ENCODE measurements at places on chromosomes 1 and 21.

DNA sequence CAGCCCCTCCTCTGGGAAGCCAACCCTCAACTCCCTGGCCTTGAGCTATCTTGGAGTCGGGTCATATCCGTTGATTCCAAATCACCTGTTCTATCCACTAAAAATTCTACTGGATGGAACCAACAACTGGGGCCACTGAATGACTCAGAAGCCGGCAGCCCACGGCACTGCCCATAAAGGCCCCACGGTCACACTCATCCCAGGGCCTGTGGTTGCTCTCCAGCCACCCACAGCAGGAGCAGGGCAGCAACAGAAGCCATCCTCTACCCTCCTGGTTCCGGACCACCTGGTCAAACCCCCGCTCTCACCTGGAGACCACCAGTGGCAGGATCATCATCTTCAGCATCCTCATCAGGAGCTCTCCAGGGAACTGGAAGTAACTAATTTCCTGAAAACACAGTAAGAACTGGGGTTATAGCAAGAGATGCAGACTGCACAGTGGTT is 8.4 kb downstream of the SLC1A7 start:
- no peak for ATAC-seq

- ATAC-seq: no peak
These were observed 5.0 kb upstream of the ACOT11 start for GRCh38 chr1:54542962-54543539.

DNA sequence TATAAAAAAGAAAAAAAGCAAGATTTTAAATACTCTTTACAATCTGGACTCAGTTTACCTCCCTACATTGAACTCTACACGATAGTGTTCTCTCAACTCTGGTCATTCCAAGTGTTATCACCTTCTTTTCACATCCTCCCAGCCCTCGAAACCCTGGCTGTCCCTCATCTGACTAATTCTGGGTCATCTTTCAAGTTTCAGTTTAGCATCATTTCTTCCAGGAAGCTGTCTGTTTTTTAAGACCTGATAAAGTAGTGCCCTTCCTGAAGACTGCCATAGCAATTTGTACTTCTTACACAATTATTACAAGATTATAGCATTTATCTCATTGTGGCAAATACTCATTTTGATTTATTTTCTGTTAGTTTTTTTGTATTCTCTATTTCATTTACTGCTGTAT is 1.2 kb downstream of the ALG14 start:
- no peak for ATAC-seq

- no peak for ATAC-seq
These were observed 75.6 kb downstream of the MTR start for GRCh38 chr1:236870721-236871120.

DNA sequence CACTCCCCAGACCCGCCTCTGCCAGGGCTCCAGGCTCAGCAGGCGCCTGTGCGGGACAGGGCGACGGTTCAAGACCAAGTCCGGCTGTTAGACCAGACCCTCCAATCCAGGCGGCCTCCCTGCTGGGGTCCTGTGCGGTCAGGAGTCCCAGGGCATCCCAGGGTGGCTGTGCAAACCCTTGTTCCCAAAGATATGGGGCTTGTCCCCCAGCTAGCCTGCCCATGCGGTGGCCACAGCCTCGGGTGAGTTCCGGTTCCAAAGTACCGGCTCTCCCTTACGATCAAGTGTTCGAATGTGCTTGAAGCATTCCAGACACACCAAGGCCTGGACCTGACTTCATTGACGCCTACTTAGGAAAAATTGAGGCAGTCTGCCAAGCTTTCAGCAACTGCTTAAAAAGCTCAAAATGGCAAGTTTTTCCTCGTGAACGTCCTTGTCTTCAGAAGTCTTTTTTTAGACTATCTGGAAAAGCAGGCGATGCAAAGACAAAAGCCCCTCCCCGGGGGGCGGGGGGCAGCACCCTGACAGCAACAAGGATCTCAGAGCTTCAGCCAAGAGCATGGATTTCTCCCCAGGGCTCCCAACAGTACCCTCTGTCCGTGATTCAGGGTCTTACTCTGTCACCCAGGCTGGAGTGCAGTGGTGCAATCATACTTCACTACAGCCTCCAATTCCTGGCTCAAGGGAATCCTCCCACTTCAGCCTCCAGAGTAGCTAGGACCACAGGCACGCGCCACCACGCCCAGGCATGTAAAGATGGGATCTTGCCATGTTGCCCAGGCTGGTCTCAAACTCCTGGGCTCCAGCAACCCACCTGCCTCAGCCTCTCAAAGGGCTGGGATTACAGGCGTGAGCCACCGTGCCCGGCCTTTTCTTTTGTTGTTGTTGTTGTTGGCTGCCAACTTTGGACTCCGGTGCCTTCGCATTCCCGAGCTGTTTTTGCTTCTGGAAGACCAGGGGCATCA is 2.3 kb downstream of the FAAP20 start:
- ATAC-seq: no peak

DNA sequence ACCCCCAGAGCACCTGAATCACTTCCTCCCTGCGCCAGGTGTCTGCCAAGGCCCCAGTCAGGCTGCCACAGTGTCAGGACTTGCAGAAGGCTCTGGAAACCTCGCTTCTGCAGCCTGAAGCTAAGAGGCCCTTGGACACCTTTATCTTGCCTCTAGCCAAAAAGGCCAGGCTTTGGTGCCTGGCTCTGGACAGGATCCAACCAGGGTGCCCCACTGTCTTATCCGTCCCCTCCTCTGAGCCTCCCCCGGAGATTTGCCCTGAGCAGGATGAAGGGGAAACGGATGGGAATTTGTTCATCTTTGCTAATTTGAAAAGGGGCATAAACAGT is 12.8 kb upstream of the CLSTN1 start:
- ATAC-seq: no peak

DNA sequence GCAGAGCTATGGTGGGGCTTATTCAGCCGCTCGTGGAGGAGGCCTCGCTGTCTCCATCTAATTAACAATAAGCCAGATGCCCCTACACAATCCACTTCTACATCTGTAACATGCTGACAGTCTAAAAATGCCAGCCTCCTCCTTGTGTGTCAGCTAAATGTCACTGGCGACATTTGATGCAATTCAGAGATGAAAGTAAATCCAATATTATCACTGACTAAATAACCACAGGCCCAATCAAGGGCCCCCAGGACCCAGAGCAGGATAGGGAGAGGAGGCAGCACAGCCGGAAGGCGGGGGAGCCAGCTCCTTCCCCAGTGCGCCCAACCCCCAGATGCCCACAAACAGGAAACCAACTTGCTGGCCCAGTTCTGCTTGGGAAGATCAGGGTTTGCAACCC is 76.6 kb downstream of the DMRTA2 start:
- ATAC-seq: no peak

Data from motor neuron (in vitro differentiated cells).